ENCODE measurements at places on chromosomes 1 and 21.

GRCh38 chr1:160978510-160978927 is 23.9 kb upstream of the ITLN2 start:
- DNase-seq, result no peak

- DNase-seq, result no peak
Measured at GRCh38 chr1:100851726-100852125, 42.9 kb downstream of the EXTL2 start.

DNA sequence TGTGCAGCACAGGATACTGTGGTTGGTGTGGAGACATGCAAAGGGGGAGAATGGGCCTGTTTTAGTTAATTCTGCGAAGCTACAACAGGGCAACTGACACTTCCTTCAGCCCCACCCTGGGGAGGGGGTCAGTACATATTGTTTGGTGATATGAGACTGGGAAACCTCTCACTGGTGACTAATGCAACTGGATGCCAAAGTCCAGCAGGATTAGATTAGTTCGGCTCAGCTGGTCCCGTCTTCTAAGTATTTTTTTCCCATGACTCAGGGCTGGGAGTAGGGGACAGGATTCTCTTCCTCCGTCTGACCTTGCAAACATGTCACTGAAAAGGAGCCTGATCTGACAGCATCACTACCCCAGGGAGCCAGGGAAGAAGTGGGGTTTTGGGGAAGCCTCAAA is 43.0 kb downstream of the PLXNA2 start:
- DNase-seq, result no peak

DNA sequence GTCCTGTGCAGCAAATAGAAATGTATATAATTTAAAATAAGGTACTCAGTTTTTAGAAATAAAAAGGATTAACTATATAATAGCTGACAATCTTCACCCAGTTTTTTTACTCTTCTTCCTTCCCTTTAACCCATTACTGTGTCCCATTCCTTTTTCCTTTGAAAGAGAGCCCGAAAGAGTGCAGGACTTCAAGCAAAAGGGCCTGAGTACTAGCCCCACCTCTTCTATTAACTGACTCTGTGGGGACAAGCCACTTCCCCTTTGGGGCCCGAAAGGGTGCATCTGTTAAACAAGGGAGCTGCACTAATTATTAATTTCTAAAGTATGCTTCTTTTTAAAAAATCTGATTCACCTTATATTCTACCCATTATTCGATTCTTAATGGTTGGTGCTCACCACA is 3.3 kb downstream of the USP24 start:
- no peak for DNase-seq

DNA sequence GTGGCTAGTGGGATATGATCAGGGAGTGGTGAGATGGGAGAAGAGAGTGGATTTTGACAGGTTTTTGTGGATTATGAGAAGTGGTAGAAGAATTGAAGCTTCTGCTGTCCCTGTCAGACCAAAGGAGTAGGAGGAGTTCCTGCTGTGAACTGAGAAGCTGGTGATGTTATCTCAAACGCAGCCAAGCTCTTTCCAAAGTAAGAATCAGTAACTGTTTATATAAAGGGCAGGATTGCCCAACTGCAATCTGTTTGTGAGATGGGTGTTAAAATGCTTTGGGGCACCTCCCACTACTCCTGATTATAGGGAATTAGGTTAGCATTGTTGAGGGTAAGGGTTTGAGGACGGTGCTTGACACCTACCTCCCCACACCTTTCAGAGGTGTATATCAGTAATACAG is 60.5 kb upstream of the USP25 start:
- no peak for DNase-seq

- no peak for DNase-seq
Measured at GRCh38 chr1:2441746-2442145, 29.4 kb upstream of the PEX10 start.

- no peak for DNase-seq
Measured at GRCh38 chr1:157106813-157107189, 7.2 kb upstream of the ETV3L start.

DNA sequence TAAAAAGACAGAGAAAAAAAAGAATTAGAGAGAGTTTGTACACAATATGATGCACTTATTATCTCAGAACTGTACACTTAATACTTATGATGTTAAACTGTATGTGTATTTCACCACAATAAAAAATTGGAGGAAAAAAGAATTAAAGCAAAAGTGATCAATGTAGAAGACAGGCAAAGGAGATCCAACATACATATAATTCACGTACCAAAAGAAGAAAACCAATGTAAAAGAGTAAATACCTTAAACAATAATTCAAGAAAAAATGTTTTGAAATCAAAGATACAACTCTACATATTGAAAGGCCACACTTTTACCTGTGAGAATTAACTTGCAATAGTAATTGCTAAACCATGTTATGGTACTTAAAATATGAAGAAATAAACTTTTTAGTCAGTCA is 9.8 kb upstream of the PGLYRP3 start:
- DNase-seq, result no peak

DNA sequence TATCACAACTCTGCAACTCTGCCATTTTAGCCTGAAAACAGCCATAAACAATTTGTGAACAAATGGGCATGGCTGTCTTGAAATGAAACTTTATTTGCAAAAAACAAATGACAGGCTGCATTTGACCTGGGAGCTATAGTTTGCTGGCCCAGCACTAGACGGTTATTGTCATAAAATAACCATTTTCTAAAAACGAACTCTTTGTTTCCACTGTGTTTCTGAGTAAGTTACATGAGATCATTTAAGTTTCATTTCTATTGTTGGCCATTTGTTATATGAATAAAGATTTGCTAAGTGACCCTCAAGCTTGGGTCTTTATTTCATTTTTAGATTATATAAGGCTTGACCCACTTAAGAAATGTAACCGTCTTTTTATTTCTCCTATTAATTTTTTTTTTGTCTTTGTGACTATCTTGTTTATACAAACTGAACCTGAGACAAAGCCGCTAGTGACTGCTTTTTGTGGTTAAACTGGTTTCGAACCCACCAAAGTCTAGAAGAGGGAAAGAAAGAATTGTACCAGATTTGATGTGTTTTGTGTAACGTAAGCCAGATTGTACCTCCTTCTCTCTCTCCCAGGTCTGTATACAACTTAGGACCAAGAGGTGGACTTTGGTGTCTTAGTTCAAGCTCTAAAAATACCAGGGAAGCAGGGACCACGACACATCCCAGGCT is 12.9 kb upstream of the KCNJ15 start:
- DNase-seq, result no peak

DNA sequence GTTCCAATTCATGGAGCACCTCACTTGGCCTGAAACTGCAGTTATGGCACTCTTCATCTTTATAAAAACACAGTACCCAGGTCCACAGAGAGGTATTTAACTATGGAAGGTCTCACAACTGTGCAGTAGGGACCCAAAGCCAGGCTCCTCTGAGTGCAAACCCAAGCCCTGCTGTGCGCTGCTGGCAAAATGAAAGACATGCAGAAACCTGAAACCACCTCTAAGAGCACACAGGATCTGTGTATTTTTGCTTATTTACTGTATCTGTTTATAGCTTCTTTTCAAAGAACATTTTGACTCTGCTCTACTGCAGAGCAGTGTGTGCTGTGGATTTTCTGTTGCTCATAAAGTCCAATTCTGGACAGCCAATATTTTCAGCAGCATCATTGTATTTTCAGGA is 166.6 kb downstream of the DSCAM start:
- DNase-seq, result no peak

GRCh38 chr1:200179781-200180160 is 152.3 kb downstream of the NR5A2 start:
- DNase-seq, result no peak

DNA sequence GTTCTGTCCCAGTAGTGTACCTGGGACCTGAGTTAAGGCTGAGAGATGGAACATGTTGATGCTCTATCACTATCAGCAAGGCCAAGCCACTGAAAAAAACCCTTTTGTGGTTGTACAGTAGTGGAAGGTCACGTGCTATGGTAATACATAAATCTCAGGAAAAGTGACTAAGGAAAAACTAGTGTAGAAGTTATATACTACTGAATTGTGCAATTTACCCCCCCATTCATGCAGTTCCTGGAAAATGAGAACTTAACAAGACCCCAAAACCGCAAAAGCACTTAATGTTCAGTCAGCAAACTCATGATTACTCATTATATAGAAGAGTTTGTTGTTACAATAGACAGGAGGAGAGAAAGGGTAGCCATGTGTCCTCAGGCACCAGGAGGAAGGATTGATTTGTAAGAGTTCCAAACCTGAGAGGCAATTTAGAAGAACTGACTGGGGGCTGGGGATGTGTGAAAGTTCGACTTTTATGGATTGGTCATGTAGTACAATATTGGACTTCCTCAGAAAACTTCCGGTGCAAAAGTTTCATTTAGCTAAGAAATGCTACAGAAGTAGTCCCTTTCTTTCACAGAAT is 91.6 kb downstream of the RGL1 start:
- DNase-seq, result no peak

DNA sequence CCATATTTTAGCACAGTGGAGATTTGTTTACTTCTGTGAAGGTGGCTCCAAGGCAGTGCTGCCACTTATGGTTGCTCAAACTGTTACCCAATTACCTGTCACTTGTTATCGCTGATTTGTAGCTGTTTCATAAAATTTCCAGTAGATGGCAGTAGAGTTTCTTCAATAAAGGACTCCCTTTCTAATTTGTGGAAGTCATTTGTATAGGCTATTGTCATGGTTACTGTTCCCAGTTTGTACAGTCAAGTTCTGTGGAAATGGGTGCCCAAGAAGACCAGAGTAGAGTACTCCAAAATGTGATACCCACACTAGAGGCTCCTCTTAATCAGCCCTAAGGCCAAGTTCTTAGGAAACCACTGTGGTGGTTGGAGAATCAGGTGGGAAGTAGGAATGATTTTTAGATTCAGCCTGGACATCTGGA is 186.1 kb downstream of the CLEC20A start:
- DNase-seq, result no peak

GRCh38 chr21:27036736-27037301 is 69.9 kb upstream of the ADAMTS5 start:
- DNase-seq, result no peak

GRCh38 chr1:235919127-235919832 is 52.6 kb upstream of the LYST start:
- DNase-seq, result no peak

- no peak for DNase-seq
Measured at GRCh38 chr1:244092293-244092963, 41.3 kb downstream of the ZBTB18 start.

DNA sequence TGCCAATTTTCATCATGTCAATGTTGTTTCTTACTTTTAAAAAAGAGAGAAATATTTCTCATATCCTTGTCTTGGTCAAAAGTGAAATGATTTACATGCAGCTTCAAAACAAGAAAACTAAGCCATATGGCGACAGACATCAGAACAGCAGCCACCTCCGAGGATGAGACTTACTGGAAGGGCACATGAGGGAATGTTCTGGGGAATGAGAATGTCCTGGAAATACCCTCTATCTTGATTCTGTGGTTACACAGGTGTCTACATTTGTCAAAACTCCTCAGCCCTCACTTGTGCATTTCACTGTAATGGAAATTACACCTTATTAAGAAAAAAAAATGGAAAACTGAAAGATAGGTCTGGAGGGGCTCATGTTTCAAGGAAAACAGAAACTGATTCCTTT is 14.2 kb upstream of the ECE1 start:
- no peak for DNase-seq

GRCh38 chr1:230074270-230074669 is 7.2 kb downstream of the GALNT2 start:
- no peak for DNase-seq

- DNase-seq, result no peak
Measured at GRCh38 chr1:76591963-76592362, 275.3 kb upstream of the ST6GALNAC5 start.

DNA sequence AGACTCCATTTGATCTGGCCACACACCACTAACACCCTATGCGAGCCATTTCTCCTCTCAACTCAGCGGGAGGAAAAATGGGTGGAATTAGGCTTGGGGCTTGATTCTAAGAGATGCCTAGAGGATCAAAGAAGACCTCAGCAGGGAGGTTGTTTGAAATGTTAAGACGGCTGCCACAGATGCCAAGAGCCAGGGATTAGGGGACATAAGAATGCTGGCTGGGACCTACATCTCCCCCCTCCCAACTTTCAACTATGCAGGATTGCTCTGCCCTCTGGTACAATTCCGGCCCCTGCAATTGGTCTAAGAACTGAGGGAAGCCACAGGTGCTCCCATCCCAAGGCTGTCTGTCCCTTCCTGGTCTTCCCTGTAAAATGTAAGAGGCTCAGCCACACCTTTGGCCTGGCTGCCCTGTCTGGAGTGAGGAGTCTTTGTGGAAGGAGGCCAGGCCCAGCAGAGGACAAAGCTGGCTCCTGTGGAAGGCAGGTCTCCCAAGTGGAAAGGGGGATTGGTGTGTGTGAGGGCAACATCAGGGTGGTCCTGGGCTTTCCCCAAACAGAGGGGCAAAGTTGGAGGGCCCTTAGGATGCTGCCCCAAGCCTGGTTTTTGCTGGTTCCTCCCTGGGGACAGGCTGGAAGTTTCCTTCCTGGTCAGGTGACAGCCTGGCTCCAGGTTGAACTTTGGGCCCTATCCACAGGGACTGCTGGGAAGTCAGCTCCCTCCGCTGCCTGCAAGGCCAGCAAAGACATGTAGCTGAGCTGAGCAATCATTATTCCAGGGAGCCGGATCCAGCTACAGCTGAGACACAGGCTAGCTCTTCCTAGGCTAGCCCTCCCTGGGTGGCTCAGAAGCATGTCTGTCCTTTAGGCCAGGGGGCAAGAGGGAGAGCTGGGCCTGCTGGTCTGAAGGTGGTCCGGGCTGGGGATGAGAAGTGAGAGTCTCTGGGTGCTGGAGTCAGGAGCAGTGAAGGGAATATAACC is 34.5 kb upstream of the SYNC start:
- no peak for DNase-seq

DNA sequence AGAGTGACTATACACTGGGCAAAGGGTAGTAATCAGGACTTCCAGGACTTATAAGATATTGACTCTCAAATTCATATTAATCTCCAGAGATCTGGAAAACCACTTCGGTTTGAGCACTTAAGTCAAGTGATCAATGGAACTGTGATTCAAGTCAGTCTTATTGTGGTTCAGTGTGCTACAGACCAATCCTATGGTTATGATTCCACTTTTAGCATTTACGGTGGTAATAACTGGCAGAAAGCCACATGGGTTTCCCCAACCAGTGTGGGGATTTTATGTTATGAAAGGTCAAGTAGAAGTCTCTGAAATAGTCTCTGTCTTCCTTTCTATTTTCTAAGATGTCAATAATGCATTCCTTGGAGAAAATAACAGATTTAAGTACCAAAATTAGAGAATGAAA is 151.3 kb upstream of the NEGR1 start:
- no peak for DNase-seq

DNA sequence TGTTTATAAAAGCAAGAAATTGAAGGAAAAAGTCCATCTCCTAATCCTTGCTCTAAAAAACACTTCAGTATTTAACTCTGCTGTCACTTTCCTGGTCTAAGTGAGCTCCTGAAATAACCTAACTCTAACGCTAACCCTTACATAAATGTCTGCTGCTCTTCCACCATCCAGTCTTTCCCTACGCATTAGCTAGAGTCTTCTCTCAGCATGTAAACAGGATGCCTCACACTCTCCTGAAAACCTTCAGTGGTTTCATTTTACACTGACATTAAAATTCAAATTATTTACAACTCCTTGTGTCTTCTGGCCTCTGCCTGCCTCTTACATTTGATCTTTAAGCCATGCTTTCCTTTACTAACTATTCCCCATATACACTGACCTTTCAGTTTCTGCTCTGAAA is 697.6 kb upstream of the CXADR start:
- DNase-seq, result no peak

GRCh38 chr1:179953974-179954492 is 577 bp upstream of the CEP350 start:
- peak; percentile 15 for DNase-seq
